Activated T-helper 2 cell treated with anti-CD3 and anti-CD28 coated beads, Interferon-gamma antibody, Interleukin-2, Interleukin-4, amounts not matched to agents 10 μg/mL and 5 μg/mL and 100 μg/mL, durations not matched to agents 14 hours and 24 hours and 36 hours (primary cell): ENCODE measurements at places on chromosomes 16 and 17. TPM values are rescaled to one million over a fixed set of nuclear protein-coding genes. Genes with fewer than 3 reads are reported as not detected.
A peak's percentile ranks its signal among the peaks of the same experiment; 100 is the strongest.

CHST4 gene
- total RNA-seq, result 0.09 TPM in 1 of 2 replicates, not detected in the other

KRTAP9-4 gene
- not detected in 2 replicates for total RNA-seq

TSNAXIP1 gene
- total RNA-seq, result 0.51 and 1.0 TPM in 2 replicates

KRTAP17-1 gene
- not detected in 2 replicates for total RNA-seq

SPATA22 gene
- not detected in 2 replicates for total RNA-seq

PRCD gene
- not detected in 2 replicates for total RNA-seq

GPR139 gene
- total RNA-seq, result not detected in 2 replicates

TNFRSF13B gene
- total RNA-seq, result 0.14 TPM in 1 of 2 replicates, not detected in the other

UNC45B gene
- not detected in 2 replicates for total RNA-seq

TBC1D3E gene
- total RNA-seq, result not detected in 2 replicates

FBXL16 gene
- 5.8 and 6.4 TPM in 2 replicates for total RNA-seq

PRAC2 gene
- total RNA-seq, result not detected in 2 replicates

SGSM2 gene
- total RNA-seq, result 50.6 and 55.4 TPM in 2 replicates

ABCC3 gene
- total RNA-seq, result not detected in 2 replicates

SERPINF2 gene
- total RNA-seq, result 0.14 TPM in 1 of 2 replicates, not detected in the other

- peaks cover 10% of the 10 kb centered on the region for H3K4me1 ChIP-seq
- H3K27ac ChIP-seq, result no peak overlapping the region
- H3K36me3 ChIP-seq, result no peaks in the 10 kb centered on the region
- no peak overlapping the region for H3K4me3 ChIP-seq
Observed at GRCh38 chr17:61124562-61124961, 275.1 kb upstream of the TBX2 start.

- H3K27me3 ChIP-seq, result no peaks in the 10 kb centered on the region
- no peaks in the 10 kb centered on the region for H3K36me3 ChIP-seq
- no peak for DNase-seq
- H3K4me3 ChIP-seq, result no peak overlapping the region
- H3K4me1 ChIP-seq, result no peaks in the 10 kb centered on the region
Observed at GRCh38 chr16:27600381-27600780, 50.4 kb downstream of the KATNIP start.

DNA sequence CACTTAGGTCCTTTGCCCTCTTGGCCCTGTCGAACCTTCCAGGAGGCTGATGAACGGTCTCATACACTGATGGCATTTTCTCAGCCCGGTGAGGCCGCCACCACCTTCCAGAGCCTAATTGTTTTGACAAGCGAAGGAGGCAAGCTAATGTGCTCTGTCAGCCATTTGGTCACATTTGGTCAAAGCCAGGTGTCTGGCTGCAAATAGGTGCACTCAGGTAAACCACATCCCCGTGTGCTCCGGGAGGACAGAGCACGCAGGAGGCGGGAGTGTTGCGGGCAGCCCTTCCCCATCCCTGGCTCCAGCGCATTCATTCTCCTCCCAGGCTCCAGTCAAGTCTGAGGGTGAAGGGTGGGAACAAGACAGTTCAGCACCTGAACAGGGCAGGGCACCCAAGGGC is 240.1 kb downstream of the MSI2 start:
- peaks cover 23% of the 10 kb centered on the region for H3K4me1 ChIP-seq
- DNase-seq, result no peak
- no peak overlapping the region for H3K27ac ChIP-seq
- H3K36me3 ChIP-seq, result no peaks in the 10 kb centered on the region

DNA sequence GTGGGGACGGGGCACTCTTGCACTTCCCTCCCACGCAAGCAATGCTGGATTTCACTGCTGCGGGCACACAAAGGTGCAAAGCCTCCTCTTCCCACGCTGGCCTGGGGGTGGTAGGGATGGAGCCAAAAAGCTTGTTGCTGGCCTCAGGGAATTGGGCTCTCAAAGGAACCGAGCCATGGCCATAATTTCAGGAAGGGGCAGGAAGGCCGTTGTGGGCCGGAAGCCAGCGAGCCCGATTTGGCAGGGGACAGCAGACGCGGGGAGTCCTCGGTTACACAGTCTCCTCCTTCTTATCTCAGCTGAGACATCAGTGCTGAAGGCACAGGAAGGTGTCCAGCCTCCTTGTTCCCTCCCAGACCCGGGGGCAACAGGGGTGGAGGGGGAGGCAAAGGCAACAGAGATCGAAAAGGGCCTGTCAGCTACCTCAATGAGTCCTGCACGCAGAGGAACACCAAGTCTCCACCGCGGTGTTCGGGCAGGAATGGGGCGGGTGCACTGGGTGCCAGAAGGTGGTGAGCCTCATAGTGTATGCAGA is 59.5 kb downstream of the SLFN11 start:
- peak overlapping the region; percentile 94 for H3K27ac ChIP-seq
- H3K27me3 ChIP-seq, result no peaks in the 10 kb centered on the region
- peaks cover 51% of the 10 kb centered on the region for H3K4me1 ChIP-seq
- peak overlapping the region; percentile 92 for H3K4me3 ChIP-seq
- H3K36me3 ChIP-seq, result peaks cover 7% of the 10 kb centered on the region
- DNase-seq, result peak; percentile 11

DNA sequence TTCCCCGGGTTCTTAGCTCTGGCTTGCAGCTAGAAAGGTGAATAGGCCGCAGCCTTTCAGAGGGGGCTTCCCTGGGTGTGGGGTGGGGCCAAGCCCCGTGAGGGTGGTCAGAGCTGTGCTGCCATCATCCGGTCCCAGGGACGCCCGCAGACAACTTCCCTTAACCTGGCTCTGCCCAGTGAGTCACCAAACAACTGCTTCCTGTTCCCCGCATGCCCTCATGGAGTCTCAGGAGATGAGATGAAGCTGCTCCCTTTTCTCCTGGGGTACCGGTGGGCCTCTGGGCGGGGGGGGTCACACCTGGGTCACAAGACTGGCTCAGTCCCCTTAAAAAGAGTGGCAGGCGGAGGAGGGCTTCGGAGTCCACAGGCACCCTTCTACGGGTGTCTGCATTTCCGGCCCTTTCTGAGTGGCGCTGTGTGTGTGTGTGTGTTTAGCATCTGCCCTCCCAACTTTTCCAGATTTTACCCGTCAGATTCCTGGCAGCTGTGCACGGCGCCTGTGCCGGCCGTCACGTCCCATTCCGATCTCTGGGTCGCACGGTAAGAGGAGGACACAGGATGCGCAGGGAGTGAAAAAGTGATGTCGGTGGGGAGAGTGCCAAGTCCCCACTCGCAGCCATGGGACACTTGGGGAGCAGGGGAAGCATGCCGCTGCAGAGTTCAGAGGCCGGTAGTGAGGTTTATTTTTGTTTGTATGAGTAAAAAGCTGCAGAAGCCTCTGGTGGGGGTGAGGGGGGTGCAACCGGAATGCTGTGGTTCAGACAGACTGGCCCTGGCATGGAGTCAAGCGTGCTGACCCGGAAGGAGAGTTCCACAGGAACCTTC is 16.8 kb downstream of the HIC1 start:
- no peak overlapping the region for H3K4me3 ChIP-seq
- H3K4me1 ChIP-seq, result peaks cover 68% of the 10 kb centered on the region
- DNase-seq, result no peak
- no peaks in the 10 kb centered on the region for H3K27me3 ChIP-seq

- no peak overlapping the region for H3K27ac ChIP-seq
- no peak for DNase-seq
- no peaks in the 10 kb centered on the region for H3K4me1 ChIP-seq
- H3K27me3 ChIP-seq, result peaks cover 5% of the 10 kb centered on the region
Observed at GRCh38 chr16:81219151-81219550, 19.3 kb upstream of the BCO1 start.

DNA sequence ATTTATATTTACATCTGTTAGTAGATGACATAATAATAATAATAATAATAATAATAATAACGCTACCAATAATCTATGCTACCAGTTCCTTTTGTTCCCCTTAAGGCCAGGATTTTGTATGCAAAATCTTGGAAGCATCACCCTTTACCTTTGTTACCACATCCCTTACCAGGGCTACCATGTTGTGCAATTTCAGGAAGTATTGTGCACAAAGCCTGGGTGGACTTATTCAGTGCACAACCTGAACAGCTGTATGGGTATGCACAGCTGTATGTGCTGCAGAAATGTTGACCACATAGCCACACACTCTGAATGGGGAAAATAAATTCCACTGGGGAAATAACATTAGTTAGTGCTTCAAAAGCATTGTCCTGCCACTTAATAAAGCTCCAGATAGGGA is 19.9 kb upstream of the CALB2 start:
- peaks cover 1% of the 10 kb centered on the region for H3K4me1 ChIP-seq
- no peak overlapping the region for H3K4me3 ChIP-seq
- no peak overlapping the region for H3K27ac ChIP-seq
- DNase-seq, result no peak
- H3K36me3 ChIP-seq, result no peaks in the 10 kb centered on the region

GRCh38 chr16:86791287-86792035 is 213.1 kb downstream of the FOXL1 start:
- H3K27ac ChIP-seq, result no peak overlapping the region
- peaks cover 2% of the 10 kb centered on the region for H3K27me3 ChIP-seq
- H3K4me3 ChIP-seq, result no peak overlapping the region

DNA sequence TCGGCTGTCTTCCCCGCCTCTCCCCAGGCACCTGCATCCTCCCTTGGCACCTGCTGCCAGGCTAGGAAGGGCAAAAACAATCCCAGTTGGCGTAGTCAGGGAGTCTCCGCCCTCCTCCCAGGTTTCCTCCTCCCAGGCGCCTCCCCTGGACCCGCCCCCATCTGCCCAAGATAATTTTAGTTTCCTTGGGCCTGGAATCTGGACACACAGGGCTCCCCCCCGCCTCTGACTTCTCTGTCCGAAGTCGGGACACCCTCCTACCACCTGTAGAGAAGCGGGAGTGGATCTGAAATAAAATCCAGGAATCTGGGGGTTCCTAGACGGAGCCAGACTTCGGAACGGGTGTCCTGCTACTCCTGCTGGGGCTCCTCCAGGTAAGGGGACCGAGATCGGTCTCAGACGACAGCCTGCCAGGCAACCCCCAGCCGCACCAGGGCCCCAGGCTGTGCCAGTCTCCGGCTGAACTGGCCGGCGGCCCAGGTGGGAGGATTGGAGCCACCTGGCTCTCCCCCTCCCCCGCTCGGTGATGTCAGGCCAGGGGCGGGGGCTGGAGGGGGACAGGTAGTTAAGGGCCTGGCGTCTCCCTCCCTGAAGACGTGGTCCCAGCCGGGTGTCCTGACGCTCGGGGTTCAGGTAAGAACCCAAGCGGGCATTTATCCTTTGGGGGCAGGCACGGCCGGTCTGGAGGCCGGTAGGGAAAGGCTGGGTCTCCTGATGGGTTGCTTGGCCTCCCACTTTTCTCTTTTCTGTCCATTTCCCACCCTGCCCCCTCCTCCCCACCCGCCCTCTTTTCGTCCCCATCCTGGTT is at the start of gene GRB7:
TSS of gene GRB7 (plus strand) at position 179 of the 808 bp plus-strand sequence. CDS start 4,364 bp downstream, outside the sequence.
- peak within 1 kb of the TSS; percentile 69 for H3K4me3 ChIP-seq
- H3K27ac ChIP-seq, result peak within 1 kb of the TSS; percentile 60
- peaks cover 19% of the 10 kb centered on the region for H3K4me1 ChIP-seq
- H3K36me3 ChIP-seq, result no peaks in the 10 kb centered on the region
- peaks cover 24% of the 10 kb centered on the region for H3K27me3 ChIP-seq
- no peak for DNase-seq

DNA sequence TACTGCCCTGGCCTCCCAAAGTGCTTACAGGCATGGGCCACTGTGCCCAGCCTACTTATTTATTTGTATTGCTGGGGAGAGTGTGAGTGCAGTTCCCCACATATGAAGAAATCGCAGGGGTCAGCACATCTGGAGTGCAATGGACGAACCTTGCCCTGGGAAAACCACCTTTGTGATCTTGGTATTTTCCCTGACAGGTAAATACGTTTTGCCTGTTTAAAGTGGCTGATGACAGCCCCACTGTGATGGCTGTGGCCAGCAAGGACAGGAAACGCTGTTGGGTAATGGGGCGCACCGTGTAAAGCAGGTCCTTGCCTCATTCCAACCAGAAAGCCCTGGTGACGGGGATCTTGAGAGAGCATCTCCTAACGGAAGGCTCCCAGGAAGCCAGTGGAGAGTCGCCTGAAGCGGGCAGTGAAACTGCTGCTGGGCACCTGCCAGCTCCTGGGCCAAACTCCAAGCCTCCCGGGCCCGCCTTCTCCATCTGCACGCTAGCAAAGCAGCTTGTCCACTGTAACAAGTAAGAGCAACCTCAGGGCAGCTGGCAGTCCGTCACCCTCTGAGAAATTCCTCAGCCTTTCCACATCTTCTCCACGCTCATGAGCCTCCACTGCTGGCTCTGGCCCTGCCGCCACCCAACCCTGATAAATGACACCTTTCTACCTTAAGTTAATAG is 17.5 kb downstream of the EMC8 start:
- no peaks in the 10 kb centered on the region for H3K4me1 ChIP-seq
- H3K36me3 ChIP-seq, result peaks cover 54% of the 10 kb centered on the region
- no peak overlapping the region for H3K27ac ChIP-seq
- no peaks in the 10 kb centered on the region for H3K27me3 ChIP-seq

GRCh38 chr17:78868391-78868790 is 27.8 kb upstream of the USP36 start:
- H3K27me3 ChIP-seq, result peaks cover 6% of the 10 kb centered on the region
- H3K27ac ChIP-seq, result no peak overlapping the region
- no peaks in the 10 kb centered on the region for H3K36me3 ChIP-seq
- no peak for DNase-seq

DNA sequence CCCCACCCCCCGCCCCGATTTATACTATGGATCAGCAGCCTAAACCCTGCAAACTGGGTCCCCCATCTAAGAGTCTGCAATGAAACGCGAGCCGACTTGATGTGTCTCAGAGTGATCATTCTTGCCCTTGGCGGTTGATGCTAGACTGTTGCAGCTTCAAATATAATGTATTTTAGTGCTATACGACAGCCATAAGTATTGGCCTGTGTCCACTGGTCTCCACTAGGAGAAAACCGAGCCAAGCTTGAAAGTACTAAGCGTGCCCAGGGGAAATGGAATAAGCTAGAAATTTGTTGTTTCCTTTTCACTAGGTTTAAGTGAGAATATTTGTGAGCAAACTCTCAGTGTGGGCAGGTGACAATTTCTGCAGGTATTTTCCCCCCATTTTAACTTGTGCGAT is 711.2 kb downstream of the MAF start:
- no peak overlapping the region for H3K4me3 ChIP-seq
- no peaks in the 10 kb centered on the region for H3K36me3 ChIP-seq
- H3K4me1 ChIP-seq, result peaks cover 15% of the 10 kb centered on the region

DNA sequence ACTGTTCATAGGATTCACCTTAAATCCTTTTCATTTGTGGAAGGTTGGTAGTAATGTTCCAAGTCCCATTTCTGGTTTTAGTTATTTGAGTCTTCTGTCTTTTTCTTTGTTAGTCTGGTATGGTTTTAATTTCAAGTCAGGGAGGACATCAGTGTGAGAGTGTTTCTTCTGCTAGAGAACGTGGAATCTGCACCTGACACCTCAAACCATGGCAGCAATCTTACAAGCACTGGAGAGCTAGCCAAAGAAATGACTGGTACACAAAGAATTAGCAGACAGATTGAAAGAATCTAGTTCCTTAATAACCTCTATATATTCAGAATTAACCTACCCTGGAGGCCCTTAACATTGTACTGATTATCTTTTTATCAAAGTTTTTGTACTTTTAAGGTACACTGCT is 50.2 kb downstream of the CHCT1 start:
- no peaks in the 10 kb centered on the region for H3K27me3 ChIP-seq
- no peak overlapping the region for H3K4me3 ChIP-seq
- H3K27ac ChIP-seq, result no peak overlapping the region
- H3K36me3 ChIP-seq, result peaks cover 48% of the 10 kb centered on the region
- no peak for DNase-seq

DNA sequence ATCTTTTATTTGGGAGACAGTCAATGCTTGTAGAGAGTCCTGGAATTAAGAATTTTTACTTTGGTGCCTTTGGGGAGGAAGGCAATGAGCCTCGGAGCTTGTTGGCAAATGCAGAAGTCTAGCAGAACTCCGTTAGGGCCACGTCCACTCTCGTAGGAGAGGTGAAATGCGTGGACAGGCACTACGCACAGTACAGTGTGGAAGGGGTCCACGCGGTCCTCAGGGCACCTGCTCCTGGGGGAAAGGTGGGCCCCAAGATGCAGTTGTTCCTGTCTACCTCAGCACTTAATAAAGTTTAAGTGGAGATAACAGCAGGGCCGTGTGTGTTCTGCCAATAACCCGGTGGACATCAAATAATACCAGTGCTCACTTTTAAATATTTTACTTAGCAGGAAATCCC is 1.8 kb downstream of the RAB11FIP3 start:
- no peak overlapping the region for H3K27ac ChIP-seq
- H3K27me3 ChIP-seq, result peaks cover 12% of the 10 kb centered on the region
- H3K36me3 ChIP-seq, result peaks cover 18% of the 10 kb centered on the region
